Mucosa of descending colon (tissue), 3 donors: ENCODE measurements at places on chromosomes 16 and 17. TPM values are rescaled to one million over a fixed set of nuclear protein-coding genes. Genes with fewer than 3 reads are reported as not detected.

Gene SCGB1C2
- not detected for total RNA-seq

Gene HOXB4
- 14.6 TPM for total RNA-seq

GRCh38 chr17:27233059-27233458 lies 60.9 kb upstream of the WSB1 start:
- no peak for DNase-seq

- DNase-seq: peak; percentile 68
Measured at GRCh38 chr17:61411261-61412142, 11.9 kb downstream of the TBX2 start.

GRCh38 chr17:72775919-72776318 lies 316.6 kb downstream of the SLC39A11 start:
- DNase-seq: no peak

DNA sequence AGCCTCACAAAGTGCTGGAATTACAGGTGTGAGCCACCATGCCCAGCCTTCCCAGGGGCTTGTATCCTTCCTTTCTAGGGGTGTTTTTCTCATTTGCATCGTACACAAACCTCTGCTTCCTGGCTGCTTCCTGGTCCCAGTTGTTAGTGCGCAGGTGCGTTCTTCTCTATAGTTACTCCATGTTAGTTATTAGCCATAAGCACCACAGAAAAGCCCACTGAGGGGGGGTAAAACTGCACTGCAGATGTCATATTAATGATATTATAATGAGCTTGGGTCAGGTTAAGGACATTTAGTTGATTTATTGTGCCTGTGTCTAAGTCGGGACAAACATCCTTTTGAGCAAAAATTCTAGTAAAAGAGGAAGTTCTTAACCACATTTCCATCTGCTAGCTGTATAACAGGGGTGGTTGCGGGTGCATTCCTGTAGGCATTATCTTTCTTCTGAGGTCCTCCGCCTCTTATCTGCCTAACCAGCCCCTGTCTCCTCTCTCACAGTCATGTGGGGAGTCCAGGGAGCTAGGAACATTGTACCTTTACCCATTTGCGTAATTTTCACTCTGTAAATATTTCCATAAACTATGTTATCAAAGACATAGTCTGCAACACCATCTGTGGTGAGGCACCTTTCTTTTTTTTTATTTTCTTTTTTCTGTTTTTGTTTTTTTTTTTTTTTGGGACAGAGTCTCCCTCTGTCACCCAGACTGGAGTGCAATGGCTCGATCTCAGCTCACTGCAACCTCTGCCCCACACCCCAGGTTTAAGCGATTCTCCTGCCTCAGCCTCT lies 23.6 kb upstream of the ATF7IP2 start:
- DNase-seq: no peak

Gene SLC13A2
- 87.0 TPM for total RNA-seq

GRCh38 chr17:47253541-47254402 lies at the start of gene ITGB3:
Gene ITGB3 (plus strand): TSS chr17:47253827. CDS start chr17:47253862, 35 bp downstream.
- DNase-seq: peak; percentile 78

GRCh38 chr17:36627101-36627500 lies 25.7 kb downstream of the MRM1 start:
- DNase-seq: no peak

DNA sequence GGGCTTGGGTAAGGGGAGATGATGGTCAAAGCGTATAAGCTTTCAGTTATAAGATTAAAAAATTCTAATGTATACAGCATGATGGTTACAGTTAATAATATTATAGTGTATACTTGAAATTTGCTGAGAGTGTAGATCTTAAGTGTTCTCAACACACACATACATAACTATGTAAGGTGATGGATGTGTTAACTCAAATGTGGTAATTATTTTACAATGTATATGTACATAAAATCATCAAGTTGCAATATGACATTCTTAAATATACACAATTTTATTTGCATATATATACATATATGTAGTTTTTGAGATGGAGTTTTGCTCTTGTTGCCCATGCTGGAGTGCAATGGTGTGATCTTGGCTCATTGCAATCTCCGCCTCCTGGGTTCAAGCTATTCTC lies 7.2 kb downstream of the ZKSCAN2 start:
- no peak for DNase-seq

DNA sequence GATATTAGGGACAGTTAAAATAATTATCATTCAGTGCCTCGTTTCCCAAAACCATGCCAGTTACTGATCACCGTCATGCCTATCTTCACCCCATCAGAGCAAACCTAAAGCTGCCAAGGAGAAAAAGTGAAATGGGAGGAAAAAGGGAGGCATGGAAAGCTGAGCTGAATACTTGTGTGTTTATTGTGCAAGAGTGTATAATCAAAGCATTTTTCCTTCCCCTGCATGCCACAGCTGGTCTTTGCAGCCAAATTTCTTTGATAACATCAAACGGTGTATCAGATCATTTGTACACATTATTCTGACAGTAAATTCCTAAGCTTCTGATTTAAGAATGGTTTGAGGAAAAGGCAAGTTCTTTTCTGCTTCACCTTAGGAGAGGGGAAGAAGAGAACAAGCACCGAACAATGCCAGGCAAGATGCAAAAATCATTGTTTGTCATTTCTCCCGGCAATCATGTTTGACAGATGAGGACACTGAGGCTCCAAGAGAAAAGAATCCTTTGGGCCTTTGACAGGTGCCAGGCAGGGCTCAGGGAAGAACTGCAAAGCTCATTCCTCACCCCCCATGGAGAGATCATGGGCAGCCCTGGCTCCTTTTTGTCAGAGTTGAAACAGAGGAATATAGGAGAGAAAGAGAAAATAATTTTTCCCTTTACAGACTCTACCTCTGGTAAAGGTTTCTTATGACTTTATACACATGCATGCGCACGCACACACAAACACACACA lies 51.4 kb upstream of the ARHGAP44 start:
- DNase-seq: no peak

Gene OR4D1
- total RNA-seq: not detected

DNA sequence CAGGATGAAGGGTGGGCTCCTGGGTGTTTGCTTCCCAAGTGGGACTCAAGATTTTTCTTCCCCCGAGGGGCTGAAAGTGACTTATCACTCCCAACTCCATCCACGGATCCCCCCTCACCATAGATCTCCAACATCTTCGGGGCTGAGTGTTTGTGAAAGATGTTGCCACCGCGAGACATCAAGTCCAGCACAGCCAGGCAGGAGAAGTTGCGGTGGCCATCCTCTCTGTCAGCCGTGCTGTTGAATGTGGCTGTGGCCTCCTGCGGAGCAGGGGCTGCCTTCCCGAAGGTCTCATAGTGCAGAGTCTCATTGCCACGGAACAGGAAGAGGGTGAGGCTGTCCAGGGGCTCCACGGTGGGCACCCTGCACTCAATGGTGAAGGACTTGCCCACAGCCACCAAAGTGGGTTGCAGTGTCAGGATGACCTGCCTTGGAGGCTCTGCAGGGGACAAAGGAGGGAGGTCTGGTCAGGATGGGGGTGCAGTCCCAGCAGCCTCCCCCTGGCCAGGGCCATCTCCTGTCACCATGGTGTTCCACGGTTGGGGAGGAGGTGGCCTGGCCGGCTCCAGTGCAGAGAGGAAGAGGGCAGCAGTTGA lies 5.5 kb downstream of the PRR29 start:
- DNase-seq: no peak

GRCh38 chr17:34542700-34543336 lies 36.6 kb upstream of the TMEM132E start:
- peak; percentile 65 for DNase-seq

DNA sequence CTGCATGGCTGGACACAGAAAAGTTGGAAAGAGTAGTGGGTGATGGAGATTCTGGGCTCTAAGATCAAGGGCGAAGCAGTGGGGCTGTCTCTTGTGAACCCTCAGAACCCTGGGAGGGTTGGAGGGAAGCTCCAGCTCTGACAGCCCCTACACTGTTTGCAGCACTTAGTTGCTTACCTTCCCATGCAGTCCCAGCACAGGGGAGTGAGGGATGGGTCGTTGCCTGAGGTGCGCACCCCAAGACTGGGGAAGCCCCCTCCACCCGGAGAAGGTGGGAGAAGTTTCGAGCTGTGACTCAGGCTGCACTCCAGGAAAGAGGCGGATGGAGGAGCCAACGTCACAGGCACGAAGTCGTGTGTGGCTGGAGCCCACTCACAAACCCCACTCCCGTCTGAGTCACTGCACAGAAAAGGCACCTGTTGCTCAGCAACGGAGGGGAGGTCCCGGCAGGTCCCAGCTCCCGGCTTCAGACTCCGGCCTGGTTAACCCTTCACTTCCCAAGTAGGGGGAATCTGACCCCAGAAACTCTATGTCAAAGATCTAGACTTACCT lies 60.1 kb downstream of the AIPL1 start:
- DNase-seq: no peak

DNA sequence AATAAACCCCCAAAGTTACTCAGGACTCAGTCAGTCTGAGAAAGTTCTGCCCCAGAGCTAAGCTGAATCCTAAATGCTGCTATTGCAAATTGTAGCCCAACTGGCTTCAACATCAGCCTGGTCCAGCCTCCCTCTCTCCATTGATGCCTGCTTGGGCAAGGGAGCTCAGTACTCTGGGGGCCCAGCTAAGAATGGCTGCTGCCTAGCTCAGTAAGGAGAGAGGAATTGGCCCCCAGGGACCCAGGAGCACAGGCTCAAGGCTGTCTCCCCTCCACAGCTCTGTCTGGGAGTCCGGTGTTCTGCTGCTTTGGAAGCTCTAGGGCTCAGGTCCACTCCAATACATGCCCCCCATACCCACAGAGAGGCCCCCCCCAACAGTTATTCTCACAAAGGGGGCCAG lies 1.6 kb downstream of the UNC119 start:
- DNase-seq: no peak

- DNase-seq: no peak
Measured at GRCh38 chr16:15704545-15704987, 54.5 kb downstream of the NDE1 start.

Gene PLXDC1
- total RNA-seq: 10.9 TPM

Gene HASPIN
- total RNA-seq: 1.1 TPM

Gene SPNS2
- 9.2 TPM for total RNA-seq

GRCh38 chr17:332558-333322 lies 19.9 kb downstream of the RPH3AL start:
- DNase-seq: peak; percentile 49

Gene TAC4
- not detected for total RNA-seq

DNA sequence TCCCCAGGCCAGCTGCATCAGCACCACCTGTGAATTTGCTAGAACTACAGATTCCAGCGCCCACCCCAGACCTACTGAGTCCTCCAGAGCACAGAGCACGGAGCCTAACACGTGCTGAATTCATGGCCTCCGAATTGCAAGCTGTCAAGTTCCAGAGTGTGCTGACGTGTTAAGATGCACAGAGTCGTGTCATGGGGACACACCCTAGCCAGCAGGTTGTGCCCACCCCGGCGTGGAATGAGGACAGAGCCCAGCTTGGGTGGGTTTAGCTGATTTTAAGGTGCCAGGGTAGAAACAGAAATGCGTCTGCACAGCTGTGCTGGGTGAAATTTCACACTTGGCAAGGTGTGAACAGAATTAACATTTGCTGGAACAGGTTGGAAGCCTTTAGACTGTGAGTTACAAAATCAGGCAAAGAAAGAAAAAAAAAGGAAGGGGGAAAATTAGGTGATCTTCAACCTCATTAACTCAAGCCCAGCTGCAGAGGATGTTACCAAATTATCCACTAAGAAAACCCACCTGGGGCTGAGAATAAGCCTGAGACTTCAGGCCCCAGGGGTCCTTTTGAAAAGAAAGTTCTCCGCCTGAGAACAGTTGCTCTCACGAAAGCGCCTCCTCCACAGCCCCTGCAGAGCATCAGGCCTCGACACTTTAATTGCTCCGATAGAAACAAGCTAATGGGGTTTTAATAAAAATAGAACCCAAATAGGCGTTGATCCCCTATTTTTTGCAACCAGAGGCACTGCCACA lies 27.1 kb downstream of the GINS3 start:
- DNase-seq: no peak

- no peak for DNase-seq
Measured at GRCh38 chr16:86881861-86882273, 303.5 kb downstream of the FOXL1 start.

DNA sequence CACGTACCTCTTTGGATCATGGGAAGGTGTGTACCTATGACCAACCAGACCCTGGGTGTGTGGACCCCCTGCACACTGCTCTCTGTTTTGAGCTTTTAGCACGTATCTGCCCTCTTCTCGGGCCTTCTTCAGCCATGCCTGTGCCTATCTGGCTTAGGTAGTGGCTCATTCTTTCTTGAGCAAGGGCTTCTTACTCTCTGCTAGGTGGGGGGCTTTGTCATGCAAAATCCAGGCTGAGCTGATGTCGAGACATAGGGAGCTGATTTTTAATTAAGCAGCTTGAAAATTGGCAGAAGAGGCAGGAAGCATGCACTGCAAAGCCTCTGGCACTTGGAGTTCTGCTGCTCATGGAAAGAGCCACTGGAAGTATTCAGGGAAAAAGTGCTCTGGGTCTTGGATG lies 181.6 kb upstream of the IRX6 start:
- no peak for DNase-seq

GRCh38 chr16:64617836-64618476 lies 503.9 kb downstream of the CDH11 start:
- DNase-seq: no peak

Gene C16orf96
- not detected for total RNA-seq

- no peak for DNase-seq
Measured at GRCh38 chr17:30334421-30334820, 564 bp upstream of the TMIGD1 start.

DNA sequence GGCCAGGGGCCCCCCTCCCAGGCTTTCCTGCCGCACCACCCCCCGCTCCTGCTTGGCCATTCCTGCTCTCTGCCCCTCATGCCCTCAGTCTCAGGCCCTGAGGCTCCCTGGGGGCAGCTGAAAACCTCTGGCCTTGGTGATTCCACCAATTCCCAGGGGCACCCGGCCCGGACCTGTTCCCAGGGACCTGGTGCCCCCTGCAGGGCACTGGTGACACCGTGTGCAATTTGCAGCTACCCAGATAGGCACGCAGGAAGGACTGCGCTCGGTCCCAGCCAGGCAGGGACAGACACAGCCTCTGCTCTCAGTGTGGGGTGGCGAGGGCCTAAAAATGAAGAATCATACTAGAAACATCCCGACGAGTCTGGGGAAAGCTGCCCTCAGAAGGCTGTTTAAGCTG lies 13.4 kb downstream of the WFDC1 start:
- peak; percentile 68 for DNase-seq

GRCh38 chr17:74206332-74206818 lies 2.9 kb downstream of the RPL38 start:
- no peak for DNase-seq

DNA sequence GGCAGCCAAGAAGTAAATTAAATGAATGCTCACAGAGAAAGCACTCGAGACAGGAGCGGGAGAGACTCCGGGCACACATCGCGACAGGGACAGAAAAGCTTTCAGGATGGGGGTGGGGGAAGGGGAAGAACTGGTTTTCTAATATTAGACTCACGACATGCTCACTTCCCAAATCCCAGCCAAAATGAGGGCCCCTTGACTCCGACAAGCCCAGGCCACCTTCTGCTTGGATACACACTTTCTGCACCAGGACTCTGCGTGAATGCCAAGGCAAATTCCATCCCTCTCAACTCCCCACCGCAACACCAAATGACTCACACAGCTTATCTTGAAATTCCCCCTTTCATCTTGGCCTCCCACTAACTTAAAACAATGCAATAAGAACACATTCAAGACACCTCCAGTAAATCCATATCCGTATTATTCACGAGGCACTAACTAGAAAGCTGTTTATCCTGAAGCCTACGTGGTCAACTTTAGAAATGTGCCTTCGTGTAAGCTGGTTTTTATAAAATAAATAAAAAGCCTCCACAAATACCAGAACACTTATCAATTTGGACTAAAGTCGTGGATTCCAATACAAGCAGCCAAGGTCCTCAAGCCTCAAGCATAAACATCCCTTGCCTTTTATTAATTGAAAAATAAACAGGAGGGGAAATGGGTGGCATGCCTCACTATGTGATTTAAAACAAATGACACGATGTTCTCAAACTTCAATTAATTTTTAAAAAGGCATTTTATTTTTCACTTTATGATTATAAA lies 46.1 kb downstream of the NXN start:
- DNase-seq: no peak
